ENCODE measurements at places on chromosomes 13 and 19.

- no peak for DNase-seq
These were observed 12.6 kb downstream of the SCEL start for GRCh38 chr13:77548095-77548494.

- no peak for DNase-seq
These were observed 45.4 kb downstream of the WDFY2 start for GRCh38 chr13:51629491-51630287.

- DNase-seq, result no peak
These were observed 16.8 kb downstream of the FPR2 start for GRCh38 chr19:51777570-51778462.

DNA sequence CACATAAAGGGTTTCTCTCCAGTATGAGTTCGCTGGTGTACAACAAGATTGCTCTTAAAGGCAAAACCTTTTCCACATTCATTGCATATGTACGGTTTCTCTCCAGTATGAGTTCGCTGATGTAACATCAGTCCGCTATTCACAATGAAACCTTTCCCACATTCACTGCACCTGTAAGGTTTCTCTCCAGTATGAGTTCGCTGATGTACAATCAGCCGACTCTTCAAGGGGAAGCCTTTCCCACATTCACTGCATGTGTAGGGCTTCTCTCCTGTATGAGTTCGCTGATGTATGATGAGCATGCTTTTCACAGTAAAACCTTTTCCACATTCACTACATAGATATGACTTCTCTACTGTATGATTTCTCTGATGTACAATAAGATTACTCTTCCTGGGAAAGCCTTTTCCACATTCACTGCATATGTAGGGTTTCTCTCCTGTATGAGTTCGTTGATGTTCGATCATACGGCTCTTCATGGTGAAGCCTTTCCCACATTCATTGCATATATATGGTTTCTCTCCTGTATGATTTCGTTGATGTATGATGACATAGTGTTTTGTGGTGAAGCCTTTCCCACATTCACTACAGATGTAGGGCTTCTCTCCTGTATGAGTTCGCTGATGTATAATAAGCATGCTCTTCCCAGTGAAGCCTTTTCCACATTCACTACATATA, 6.0 kb upstream of the ZNF614 start:
- DNase-seq, result no peak

DNA sequence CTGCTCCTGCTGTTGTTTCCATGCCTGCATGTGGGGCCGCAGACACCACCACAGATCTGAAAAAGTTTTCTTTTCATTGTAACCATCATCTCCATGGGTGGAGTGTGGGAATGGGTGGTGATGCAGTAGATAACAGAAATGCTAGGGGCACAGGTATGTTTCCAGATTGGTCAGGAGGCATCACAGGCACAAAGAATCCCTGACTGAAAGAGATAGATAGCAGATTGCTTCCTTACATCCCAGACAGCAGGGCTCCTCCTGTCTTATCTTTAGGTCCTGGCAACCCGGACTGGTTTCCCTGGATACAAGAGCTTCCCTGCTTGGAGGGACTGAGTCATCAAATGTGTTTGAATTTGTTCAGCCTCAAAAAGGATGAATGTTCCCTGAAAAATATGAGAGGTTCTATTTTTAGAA, 1937.6 kb downstream of the PCDH9 start:
- no peak for DNase-seq

DNA sequence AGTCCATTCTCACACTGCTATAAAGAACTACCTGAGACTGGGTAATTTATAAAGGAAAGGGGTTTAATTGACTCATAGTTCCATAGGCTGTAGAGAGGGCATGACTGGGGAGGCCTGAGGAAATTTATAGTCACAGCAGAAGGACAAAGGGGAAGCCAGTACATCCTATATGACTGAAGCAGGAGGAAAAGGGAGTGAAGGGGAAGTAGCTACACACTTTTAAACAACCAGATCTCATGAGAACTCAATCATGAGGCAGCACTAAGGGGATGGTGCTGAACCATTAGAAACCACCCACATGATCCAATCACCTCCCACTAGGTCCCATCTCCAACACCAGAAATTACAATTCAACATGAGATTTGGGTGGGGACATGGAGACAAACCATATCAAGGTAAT, 209.1 kb downstream of the DIAPH3 start:
- DNase-seq, result no peak

DNA sequence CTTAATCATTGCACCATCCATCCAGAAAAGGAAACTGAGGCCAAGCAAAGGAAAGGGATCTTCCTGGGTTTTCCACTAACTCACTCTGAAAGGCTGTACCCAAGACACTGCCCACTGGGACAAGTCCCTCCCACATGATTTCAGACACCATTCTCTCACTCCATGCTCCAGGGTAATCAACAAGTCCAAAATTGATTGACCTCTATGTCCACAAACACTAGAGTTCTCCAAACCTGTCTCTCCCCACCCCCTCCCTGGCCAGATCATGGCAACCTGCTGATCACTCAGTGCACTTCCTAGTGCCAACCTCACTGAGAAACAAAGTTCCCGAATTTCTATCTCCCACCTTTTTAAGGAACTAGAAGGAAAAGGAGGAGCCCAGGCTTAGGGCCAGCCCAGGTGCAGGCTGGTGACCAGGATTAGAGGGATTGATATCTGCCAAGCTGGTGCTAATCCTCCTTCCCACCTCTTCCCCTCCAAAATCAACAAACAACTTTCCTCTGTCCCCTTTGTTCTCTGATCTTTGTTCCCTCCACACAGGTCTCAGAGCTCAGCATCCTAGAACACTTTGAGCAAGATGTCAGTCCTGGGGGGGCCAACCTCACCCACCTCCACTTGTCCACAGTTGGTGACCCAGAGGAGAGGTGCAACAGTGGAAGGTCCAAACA, 2.4 kb upstream of the CYP2A13 start:
- DNase-seq, result no peak

- DNase-seq, result no peak
These were observed 52.2 kb downstream of the ATP11A start for GRCh38 chr13:112741835-112742570.

DNA sequence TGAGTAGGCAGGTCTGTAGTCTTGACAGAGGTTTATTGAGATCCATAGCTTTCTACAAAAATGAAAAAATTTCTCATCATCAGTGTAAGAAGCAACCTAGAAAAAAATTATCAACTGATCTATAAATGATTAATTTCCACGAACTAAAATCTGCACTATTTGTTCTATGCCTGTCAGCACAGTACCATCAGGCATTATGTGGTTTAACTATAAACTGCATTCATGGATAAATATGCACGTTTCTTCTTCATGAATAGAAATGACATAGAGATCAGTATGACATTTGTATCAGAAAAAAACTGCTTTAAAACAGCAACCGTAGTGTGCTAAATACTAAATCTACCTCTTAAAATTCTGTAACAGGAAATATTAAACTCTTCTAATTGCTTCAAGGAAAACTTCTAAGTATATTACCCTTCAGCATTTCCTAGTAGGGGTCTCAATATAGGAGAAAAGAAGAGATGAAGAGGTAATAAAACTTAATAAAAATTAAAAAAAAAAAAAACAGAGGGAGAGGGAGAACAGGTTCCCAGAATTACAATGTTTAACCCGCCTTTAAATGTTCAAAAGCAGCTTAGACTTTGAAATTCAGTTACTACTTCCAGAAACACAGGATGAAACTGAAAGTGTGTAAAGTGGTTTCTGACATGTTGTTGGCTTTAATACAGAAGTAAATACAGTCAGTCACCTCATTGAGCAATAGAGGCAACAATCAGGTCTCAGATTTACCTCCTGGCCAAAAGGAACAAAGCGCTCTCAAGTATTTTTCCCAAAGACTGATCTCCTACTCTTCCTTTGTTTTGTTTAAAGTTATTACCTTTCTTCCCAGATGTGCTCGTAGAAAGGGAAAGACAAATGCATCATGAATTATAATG, 144.4 kb downstream of the DIAPH3 start:
- no peak for DNase-seq

- no peak for DNase-seq
These were observed 1504.6 kb downstream of the EFNB2 start for GRCh38 chr13:105030851-105031250.

- DNase-seq, result no peak
These were observed 1.7 kb upstream of the FBXW9 start for GRCh38 chr19:12698138-12698537.

GRCh38 chr19:45613926-45614725, 12.1 kb upstream of the GPR4 start:
- no peak for DNase-seq
